ENCODE measurements at places on chromosomes 2 and 18. TPM values are rescaled to one million over a fixed set of nuclear protein-coding genes. Genes with fewer than 3 reads are reported as not detected.

Gene TCF7L1
- total RNA-seq: 2.9 TPM

Gene TSGA10
- total RNA-seq: 1.3 TPM

Gene HOXD12
- total RNA-seq: not detected

Gene STEAP3
- 8.6 TPM for total RNA-seq

Gene APLF
- 8.1 TPM for total RNA-seq

Gene MEX3C
- total RNA-seq: 26.1 TPM

Gene TMEM214
- total RNA-seq: 33.0 TPM

Gene PKDCC
- total RNA-seq: 0.81 TPM

Gene SH3RF3
- total RNA-seq: 3.1 TPM

Gene VWC2L
- total RNA-seq: not detected

Gene PHOSPHO2
- 2.4 TPM for total RNA-seq

Gene SLC4A3
- total RNA-seq: 0.25 TPM

Gene RAPGEF4
- total RNA-seq: 11.8 TPM

Gene WNT6
- not detected for total RNA-seq
